ENCODE measurements at places on chromosomes 11 and 22.
A peak's percentile ranks its signal among the peaks of the same experiment; 100 is the strongest.

GRCh38 chr22:43505896-43506295, 94.1 kb downstream of the MPPED1 start:
- DNase-seq: no peak

DNA sequence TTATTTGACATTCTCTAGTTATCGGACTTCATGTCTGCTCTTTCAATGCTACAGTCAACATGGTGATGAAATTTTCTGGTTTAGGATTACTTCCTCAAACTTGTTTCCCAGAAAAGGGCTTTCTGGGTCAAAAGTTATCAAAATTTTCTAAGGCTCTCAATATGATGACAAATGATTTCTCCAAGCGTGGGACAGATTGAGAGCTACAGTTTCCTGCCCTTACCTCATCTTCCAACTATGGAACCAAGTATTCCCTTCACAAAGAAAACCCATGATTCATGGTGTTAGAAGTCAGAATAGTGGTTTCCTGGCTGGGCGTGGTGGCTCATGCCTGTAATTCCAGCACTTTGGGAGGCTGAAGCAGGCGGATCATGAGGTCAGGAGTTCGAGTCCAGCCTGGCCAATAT, 17.8 kb downstream of the MYO18B start:
- DNase-seq: no peak

- no peak for DNase-seq
Observed at GRCh38 chr11:24592360-24592759, 95.5 kb downstream of the LUZP2 start.

DNA sequence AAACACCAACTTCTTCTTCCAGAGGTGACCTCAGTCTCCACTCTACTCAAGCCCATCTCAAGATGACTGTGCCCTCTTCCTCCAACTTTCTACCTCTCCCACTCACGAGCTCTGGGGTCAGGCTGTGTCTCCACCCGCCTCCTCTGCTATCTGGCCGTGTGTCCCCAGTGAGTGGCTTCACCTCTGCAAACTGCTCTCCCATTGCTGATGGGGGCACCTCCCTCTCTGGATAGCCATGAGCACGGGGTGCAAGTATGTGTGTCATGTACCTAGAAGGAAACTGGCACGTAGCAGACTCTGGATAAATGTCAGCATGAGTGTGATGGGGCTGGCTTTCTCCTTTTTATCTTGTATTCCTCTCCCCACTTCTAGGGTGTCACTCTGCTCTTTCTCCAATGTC, 18.3 kb upstream of the RAC2 start:
- DNase-seq: no peak

- DNase-seq: no peak
Observed at GRCh38 chr11:101807531-101807930, 107.3 kb upstream of the CEP126 start.

GRCh38 chr11:108926171-108926840, 261.4 kb downstream of the DDX10 start:
- DNase-seq: no peak

GRCh38 chr11:113178381-113179070, 135.9 kb upstream of the TTC12 start:
- no peak for DNase-seq

- no peak for DNase-seq
Observed at GRCh38 chr11:78654866-78655265, 80.2 kb upstream of the NARS2 start.

DNA sequence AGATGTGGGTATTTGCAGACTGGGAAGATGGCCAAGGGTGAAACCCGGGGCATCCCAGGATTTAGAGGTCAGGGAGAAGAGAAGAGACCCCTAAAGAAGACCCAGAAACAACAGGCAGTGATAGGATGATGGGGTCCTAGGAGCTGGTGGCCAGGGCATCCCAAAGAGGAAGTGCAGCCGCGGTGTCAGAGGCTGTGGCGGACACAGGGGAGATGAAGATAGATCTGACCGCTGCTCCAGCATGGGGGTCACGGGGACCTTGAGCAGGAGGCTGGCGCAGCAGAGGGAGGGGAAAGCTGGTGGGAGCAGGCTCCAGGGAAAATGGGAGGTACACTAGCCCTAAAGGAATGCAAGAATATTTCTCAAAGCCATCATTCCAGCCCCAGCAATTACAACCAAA, 47.3 kb downstream of the CTTN start:
- no peak for DNase-seq

DNA sequence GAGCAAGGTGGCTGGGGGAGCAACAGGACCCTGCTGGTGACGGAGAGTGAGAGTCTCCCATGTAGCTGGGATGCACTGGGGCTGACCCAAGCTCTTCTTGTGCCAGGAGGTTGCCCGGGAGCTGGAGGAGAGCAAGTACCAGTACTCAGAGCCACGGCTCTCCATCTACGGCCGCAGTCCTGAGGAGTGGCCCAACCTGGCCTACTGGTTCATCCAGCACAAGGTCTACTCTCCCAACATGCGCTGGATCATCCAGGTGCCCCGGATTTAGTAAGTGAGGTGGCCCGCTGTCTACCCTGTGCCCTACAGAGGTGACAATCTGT, 40.4 kb downstream of the AMPD3 start:
- no peak for DNase-seq

- DNase-seq: peak; percentile 39
Observed at GRCh38 chr11:117911694-117912093, 17.5 kb downstream of the TMPRSS13 start.

GRCh38 chr22:37206118-37206840, 6.0 kb downstream of the SSTR3 start:
- DNase-seq: no peak

DNA sequence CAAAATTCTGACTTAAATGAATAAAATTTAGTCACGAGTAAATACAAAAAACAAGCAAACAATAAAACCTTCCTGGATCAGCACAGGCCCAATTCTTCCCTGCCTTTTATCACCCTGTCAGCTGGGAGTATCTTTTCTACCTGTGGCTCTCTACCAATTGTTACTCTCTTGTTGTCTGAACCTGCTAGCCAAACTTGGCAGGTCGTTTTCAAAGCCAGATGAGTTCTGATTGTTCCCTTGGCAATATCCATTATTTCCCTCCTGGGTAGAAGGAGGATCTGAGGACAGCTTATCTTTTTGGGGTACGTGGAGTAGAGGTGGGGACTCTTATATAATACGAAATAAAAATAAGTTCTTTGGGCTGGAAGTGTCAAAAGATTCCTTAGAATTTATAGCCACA, 40.2 kb downstream of the SNX19 start:
- DNase-seq: no peak

DNA sequence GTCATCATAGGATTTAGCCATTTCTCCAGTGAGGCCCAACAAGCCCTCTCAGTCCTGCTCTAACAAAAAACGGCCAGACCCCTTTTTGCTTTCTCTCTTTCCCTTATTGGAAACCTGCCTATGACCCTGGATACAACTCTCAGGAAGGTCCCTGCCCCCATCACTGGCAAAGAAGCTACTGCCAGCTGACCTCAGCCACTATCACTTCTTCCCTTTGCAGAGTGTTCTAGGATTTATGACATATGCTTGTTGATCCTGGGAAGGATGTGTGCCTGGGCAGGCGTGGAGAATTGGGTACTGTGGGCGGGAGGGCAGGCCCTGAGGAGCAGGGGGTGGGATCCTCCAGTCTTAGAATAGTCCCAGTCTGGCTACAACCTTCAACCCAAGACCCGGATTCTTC, 7.5 kb downstream of the PGAP2 start:
- no peak for DNase-seq

DNA sequence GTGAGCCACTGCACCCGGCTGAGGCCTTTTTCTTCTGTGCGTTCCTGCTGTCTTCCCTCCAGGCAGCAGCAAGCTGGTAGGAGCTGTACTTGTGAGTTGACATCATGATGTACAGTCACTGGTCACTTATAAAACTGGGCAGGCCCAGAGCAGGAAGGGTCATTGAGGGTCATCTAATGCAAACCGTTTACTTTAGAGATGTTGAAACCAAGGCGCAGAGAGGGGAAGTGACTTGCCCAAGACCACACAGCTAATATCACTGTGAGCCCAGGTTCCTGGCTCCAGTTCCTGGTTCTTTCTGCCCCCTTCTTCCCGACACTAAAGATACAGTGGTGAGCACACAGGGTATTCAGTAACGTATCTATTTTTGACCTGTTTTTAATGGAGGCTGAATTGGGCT, 27.3 kb downstream of the PTPRJ start:
- no peak for DNase-seq

DNA sequence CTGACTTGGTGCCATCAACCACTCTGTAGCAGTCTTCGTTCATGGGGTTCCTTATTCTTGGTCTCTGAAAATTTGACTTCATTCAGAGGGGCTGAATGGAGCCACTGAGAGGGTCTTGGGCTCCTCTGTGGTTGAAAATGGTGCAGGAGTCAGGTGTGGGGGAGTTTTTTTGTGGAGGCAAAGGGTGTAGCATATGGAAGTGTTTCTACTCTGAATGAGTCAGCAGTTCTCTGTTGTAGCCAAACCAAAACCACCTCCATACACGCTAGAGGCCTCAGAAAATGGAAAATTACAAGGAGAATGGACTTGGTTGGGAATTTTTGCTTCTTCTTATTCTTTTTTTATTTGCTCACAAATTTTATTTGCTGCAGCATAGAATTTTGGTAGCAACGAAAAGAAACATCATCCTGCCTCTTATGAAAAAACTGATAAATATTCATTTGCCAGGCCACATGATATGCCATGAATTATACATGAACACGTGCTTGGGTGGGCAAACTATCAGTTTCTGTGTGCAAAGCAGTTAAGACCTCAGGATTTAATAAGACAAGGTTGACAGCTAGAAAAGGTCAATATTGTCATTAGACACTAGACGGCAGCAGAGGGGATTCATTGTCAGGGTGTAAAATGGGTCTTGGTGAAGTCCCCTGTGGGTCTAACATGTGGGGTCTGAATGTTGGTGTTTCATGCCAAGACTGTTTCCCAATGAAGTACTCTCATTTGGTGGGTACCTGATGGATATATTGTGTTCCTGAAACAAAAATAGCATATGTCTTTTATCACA, 111.7 kb downstream of the MYO18B start:
- DNase-seq: no peak

GRCh38 chr11:68685656-68686380, 1.5 kb downstream of the GAL start:
- no peak for DNase-seq
